NCI-H2107 (cell line): ENCODE measurements at places on chromosomes 11 and 22.

DNA sequence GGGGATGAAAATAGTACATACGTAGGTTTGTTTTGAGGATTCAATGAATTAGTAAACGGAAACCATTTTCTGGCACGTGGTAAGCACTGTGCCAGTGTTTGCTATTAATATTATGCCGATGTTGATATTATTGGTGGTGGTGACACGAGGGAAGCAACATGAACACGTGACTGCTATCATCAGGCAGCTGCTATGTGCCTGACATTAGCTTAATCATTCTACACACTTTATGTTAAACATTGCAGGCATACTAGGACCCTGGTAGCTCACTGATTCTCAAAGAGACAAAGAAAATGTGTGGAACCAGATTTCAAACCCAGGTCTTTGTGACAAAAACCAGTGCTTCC is 656 bp downstream of the SRRD start:
- DNase-seq, result no peak

GRCh38 chr22:27086080-27087044 is 429.0 kb downstream of the MIAT start:
- no peak for DNase-seq

DNA sequence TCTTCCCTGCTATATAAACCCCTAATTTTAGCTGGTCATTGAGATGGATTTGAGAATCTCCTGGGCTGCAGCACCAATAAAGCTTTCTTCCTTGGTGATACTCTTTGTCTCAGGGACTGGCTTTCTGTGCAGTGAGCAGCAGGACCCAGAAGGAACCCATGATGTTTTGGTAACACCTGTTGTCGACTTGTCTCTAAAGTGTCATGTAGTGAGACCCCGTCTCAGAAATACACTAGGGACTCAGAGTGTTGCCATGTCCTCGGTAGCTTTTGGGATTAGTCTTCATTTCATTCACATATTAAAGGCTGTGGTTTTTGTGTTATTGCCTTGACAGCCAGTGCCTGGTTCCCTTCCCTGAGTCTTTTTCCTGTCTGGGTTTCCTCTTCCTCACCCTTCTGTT is 1078.7 kb downstream of the TBC1D22A start:
- no peak for DNase-seq

DNA sequence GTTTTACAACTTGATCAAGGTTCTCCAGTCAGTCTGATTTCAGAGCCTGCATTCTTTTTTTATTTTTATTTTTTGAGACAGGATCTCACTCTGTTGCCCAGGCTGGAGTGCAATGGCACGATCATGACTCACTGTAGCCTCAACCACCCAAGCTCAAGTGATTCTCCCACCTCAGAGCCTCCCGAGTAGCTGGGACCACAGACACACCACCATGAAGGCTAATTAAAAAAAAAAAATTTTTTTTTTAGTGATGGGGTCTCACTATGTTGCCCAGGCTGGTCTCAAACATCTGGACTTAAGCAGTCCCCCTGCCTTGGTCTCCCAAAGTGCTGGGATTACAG is 117.2 kb upstream of the NAV2 start:
- DNase-seq, result no peak

- no peak for DNase-seq
These were observed 34.2 kb upstream of the PRR5 start for GRCh38 chr22:44667829-44668189.

DNA sequence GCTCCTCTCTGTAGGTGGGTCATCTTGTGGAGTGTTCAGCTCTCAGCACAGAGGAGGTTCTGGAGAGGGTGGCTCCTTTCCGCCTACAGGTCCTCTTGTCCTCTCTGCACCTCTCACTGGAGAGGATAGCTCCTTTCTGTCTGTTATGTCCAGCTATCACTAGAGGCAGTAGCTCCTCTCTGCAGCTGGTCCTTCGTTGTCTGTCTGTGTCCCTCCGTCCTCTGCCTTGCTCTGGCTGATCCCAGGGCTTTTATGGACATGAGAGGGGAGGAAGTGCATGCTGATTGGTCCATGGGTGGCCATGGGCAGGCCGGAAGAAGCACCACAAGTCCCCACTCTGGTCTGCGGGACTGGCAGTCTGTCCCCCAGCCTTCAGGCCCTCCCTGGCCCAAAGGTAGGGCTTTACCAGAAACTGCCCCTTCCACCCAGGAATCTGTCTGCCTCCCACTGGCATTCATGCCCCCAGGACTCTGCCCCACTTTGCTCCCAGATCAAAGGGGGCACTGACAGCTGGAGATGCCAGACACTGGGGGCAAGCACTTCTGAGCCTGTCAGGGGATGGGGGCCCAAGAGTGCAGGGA is 38.6 kb upstream of the CALCB start:
- no peak for DNase-seq

- no peak for DNase-seq
These were observed 178.5 kb upstream of the GUCY1A2 start for GRCh38 chr11:107196732-107197131.

DNA sequence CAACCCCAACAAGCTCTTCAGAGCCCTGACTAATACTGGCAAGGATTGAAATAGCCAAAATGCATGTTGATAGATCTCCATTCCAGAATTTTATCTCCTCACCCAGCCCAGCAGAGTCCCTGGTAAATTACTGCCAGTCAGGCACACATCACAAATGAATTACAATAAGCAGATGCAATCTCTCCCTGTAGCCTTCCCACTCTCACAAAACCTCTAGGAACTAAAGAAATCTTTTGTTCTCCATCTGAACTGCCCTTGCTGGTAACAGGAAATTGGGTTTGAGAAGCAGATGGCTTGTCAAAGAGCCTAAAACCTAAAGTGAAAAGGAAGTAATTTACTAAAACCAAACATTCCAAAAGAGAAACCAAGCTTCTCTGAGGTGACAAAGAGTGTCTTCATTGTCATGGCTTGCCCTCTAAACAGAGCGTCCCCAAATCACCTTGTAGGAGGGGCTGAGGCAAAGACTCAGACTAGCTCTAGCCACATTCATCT is 59.5 kb downstream of the FAM168A start:
- no peak for DNase-seq

DNA sequence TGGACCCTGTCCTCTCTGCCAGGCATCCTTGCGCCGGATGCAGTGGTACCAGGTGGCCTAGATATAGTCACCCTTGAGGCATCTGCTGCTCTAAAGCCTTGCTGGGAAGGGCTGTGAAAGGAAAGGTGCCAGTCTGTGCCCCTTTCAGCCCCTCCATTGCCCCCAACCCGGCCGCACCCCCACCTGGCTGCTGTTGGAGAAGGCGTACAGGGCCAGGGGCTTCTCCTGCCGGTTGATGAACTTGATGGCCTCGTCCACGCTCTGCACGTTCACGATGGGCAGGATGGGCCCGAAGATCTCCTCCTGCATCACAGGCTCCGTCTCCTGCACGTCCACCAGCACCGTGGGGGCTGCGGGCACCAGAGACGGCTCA is 10.2 kb downstream of the ALDH3B2 start:
- DNase-seq, result no peak

DNA sequence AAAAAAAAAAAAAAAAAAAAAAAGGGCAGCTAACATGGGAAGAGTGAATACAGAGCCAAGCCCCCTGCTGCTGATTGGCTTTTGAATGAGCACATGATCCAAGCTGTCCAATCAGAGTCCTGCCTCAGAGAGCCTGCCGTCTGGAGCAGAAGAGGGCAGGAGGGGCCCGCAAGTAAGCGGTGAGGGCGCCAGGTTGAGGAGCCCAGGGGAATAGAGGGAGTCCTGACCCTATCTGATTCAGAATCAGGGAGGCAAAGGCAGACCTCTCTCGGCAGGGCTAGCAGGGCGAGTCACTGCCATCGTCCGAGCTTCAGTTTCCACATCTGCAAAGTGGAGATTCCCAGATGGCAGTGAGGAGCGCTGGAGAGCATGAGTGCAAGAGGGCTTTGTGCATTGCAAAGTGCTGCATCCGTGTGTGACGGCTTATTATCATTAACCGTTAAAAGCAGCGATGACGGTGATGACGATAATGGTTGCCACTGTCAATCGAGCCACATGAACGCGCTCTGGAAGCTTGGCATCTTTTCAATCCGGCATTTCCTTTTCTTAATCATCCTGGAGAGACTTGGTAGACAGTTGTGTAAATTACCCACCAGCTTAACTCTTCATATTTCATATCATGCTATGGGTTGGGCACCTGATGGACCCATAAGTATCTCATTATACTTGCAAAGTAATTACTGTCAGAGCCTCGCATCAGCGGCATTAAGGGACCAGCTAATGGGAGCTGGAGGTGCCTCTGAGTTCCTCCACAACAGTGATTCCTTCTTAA is 68.6 kb upstream of the ATXN10 start:
- no peak for DNase-seq

DNA sequence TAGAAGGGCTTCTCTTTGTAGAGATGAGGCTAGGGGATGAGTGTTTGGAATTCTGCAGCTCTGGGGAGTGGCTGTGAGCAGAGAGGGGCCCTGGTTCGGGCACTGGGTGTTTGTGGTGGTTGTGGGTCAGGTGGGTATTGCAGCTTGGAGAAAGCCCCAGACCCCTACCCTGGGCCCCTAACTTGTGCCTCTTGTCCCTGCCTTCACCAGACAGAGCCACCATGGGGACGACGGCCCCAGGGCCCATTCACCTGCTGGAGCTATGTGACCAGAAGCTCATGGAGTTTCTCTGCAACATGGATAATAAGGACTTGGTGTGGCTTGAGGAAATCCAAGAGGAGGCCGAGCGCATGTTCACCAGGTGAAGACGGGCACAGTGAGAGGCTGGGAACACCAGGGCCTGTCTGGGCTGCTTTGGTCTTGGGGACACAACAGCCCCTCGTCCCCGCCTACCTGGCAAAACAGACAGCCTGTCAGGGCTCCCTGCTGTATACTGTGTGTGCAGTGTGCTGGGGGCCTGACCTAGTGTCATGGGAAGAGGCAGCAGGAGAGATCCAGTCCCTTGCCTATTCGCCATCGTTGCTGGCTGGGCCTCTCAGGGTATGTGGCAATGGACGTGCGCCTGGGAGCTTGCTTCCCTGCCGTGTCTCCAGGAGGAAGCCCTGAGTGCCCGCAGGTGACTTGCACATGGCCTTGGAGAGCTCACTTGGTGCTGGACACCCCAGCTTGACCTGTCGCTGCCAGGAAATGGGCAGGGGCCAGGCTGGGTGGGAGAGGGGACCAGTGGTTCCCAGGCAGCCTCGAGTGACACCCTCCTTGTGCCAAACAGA is 4.3 kb downstream of the INCENP start:
- DNase-seq, result no peak

- DNase-seq, result no peak
These were observed 758 bp downstream of the MCAM start for GRCh38 chr11:119316016-119316728.

DNA sequence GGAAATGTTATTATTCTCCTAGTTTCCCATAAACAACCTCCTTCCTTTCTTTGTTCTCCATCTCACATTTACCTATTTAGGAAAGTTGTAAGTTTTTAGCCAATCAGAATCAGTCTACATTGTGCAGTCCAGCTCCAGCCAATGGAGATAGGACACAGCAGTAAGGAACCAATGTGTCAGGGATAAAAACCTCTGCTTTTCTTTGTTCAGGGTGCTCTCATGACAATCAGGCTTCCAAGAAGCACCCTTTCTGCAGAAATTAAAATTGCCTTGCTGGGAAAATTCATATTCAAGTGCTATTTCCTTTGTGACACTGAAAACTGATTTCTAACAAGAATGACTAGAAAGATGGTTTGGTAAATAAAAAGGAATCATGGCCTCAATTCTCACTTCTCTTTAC is 14.6 kb downstream of the SCGB2A1 start:
- DNase-seq, result no peak

- no peak for DNase-seq
These were observed 58.3 kb downstream of the HSD17B12 start for GRCh38 chr11:43738600-43739409.

- no peak for DNase-seq
These were observed 38.5 kb downstream of the TTC17 start for GRCh38 chr11:43397251-43397650.

GRCh38 chr11:74490941-74491340 is 2.6 kb downstream of the LIPT2 start:
- DNase-seq, result no peak

DNA sequence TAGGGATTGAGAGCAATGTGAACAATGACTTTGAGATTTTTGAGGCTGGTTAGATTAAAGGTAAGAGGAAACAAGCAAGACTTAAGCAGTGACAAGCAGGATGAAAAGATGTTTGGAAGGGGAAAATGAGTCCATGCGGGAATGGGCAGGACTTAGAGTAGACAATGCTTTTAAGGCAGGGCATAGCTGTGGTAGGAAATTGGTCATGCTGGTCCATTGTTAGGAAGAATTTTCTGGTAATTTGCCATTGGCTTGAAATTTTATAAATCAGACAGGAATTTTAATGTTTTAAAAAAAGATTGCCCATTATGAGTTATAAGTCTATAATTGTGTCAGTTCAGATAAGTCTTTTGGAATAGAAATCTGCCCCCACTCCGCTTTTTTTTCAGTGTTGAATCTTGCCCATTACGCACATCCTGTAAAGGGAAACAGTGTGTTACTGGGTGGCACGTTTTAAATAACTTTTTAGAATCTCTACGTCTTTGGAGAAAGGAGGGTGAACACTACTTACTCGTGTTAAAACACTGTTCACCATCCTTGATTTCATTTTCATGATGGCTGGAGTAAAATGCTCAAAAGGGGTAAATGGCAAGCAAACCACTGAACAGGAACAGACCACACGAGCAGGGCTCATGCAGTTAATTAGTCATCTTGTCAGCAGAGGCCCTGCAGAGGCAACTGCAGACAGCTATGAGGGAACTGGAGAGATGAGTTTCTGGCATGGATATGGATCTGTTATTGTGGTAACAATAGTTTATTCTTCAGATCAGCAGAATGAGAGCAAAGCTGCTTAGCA is 25.0 kb downstream of the SWAP70 start:
- DNase-seq, result no peak

GRCh38 chr22:37090920-37091695 is 18.4 kb downstream of the TMPRSS6 start:
- DNase-seq, result no peak

DNA sequence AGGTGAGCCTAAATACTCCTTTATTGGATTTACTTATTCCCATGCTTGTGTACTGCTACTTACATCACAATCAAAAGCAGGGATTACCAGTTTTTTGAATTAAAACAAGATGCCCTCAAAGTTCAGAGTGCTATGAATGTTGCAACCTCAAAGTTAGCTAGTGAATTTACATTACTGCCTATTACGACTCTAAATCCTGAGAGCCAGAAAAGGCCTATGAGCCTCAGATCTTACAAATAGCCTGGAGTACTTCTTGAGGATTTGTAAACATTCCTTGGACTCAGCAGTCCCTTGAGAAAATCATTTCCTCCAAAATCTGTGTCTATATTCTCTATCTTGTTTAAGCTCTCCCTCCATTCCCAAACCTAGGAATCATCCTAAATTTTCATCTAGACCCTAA is 25.5 kb downstream of the CHORDC1 start:
- no peak for DNase-seq

DNA sequence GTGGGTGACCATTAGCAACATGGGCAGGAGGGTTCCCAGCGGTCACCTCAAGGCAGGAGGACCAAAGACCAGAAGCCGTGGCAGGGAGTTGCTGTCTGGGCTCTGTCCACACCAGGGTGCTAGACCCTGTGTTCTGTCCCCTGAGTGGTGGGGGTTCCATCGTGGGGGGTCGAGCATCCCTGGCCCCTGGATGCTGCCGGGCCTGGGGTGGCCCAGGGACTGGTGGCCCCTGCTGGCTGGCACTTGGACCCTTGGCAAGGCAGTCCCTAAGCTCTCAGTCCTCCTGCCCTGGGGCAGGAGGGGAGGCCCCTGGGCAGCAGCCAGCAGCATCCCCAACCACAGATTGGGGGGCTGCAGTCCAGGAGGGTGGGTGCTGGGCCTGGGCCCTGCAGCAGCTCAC is 13.4 kb upstream of the ARHGAP8 start:
- DNase-seq, result no peak
